ENCODE measurements at places on chromosomes 16 and 17. TPM values are rescaled to one million over a fixed set of nuclear protein-coding genes. Genes with fewer than 3 reads are reported as not detected.

The CHST6 gene
- polyA plus RNA-seq, result not detected

The WSCD1 gene
- not detected for polyA plus RNA-seq

DNA sequence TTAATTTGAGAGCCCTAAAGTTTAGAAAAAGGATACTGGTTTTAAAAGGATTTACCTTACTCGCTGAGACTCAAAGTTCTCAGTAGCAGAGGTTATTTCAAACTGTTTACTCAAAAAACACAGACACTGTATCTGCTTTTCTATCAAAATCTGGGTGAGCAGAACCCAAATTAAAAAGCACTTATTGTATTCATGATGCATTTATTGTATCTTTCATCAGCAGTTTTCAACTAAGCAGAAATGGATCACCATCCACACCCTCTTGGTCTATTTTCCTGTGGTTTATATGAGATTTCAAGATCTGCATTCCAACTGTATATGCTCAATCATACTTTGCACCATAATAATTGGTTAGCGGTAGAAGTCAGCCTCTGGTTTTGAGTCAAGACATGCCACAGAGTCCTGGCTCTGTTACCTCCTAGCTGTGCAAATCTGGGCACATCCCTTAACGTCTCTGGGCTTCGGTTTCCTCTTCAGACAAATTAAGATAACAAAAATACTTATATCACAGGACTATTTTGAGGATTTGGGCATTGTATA, 109.5 kb downstream of the ASIC2 start:
- no peak for DNase-seq
- H3K4me1 ChIP-seq, result no peaks in the 10 kb centered on the region
- H3K27me3 ChIP-seq, result peaks cover 24% of the 10 kb centered on the region
- H3K27ac ChIP-seq, result no peak overlapping the region

DNA sequence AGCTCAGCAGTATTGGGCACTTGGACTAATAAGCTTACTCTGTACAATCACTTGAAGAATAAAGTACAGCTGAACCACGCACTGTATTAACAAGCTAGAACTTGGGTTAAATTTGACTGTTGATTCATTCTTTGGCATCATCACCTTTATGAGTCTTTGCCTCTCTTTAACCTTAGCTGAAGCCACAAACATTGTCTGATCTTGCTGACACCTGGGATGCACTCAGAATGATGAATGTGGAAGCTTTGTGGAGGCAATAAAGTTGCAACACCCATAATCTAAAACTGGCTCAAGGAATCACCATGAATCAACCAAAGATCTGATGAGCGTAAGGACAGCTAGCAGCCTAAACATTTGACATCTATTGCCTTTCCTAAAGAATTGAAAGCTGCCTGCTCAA, 590.6 kb upstream of the SOX9 start:
- no peaks in the 10 kb centered on the region for H3K36me3 ChIP-seq
- H3K27ac ChIP-seq, result no peak overlapping the region
- no peak for DNase-seq
- H3K4me1 ChIP-seq, result no peaks in the 10 kb centered on the region
- H3K27me3 ChIP-seq, result no peaks in the 10 kb centered on the region

DNA sequence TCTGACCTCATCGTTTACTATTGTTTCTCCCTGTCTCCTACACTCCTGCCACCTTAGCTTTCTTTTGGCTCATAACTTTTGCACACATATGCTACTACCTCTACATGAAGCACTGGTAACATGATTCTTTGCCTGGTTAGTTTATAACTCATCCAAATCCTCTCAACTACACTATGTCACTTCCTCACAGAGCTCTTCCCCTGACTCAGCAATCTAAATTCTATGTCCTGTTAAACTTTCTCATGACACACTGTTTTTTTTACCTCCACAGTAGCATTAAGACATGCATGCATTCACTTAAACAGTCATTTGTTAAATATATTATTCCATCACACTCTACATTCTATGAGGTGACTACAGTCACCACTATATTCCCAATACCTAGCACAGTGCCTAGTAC, 19.7 kb downstream of the APPBP2 start:
- peaks cover 51% of the 10 kb centered on the region for H3K4me1 ChIP-seq
- no peak for DNase-seq
- no peak overlapping the region for H3K27ac ChIP-seq
- no peaks in the 10 kb centered on the region for H3K27me3 ChIP-seq
- no peaks in the 10 kb centered on the region for H3K36me3 ChIP-seq
- peak overlapping the region; percentile 1 for H3K4me3 ChIP-seq

The RAB11FIP4 gene
- polyA plus RNA-seq, result 17.5 TPM

The SLC7A5 gene
- polyA plus RNA-seq, result 3.2 TPM

The P2RX5 gene
- polyA plus RNA-seq, result 15.6 TPM

GRCh38 chr16:85735225-85735635, 15.7 kb downstream of the C16orf74 start:
- H3K27me3 ChIP-seq, result no peaks in the 10 kb centered on the region
- peaks cover 17% of the 10 kb centered on the region for H3K4me1 ChIP-seq
- H3K36me3 ChIP-seq, result no peaks in the 10 kb centered on the region
- peak overlapping the region; percentile 84 for H3K4me3 ChIP-seq
- H3K27ac ChIP-seq, result peak overlapping the region; percentile 94

- H3K36me3 ChIP-seq, result peaks cover 4% of the 10 kb centered on the region
- no peaks in the 10 kb centered on the region for H3K27me3 ChIP-seq
- DNase-seq, result no peak
- peak overlapping the region; percentile 81 for H3K27ac ChIP-seq
- peak overlapping the region; percentile 64 for H3K4me3 ChIP-seq
- peaks cover 45% of the 10 kb centered on the region for H3K4me1 ChIP-seq
Observed at GRCh38 chr16:87854907-87855683, 14.2 kb downstream of the SLC7A5 start.

DNA sequence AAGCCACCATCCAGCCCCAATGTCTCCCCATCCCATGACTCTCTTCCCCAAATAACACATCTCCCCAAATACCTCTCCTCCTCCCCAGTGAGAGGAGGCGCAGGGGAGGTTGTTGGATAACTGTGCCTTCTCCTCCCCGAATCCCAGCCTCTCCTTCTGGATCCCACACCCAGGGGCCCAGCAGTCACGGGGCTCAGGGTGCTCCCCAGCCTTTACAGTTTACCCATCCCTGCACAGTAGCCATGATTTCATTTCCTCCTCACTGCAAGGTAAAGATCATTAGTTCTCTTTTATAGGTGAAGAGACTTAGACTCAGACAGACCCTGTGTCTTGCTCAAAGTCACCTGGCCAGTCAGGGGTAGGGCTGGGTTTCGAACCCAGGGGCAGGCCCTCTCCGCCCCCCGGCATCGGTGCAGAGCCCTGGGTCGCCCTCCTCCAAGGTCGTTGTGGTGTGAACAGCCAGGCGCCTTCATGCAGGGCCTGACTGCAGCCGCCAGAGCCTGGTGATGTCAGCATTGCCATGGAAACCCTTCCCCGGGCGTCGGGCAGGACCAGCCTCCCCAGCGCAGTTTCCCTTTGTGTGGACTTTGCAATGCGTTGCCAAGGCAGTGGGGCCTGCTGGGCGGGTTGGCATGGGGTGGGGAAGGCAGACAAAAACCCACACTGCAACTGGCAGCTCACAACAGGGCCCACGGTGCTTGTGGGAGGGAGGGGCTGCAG, 53.3 kb upstream of the TOB1 start:
- DNase-seq, result peak; percentile 89
- peak overlapping the region; percentile 90 for H3K4me3 ChIP-seq
- peak overlapping the region; percentile 99 for H3K27ac ChIP-seq
- H3K4me1 ChIP-seq, result peaks cover 31% of the 10 kb centered on the region

The XAF1 gene
- polyA plus RNA-seq, result 19.7 TPM

- no peak overlapping the region for H3K27ac ChIP-seq
- no peak overlapping the region for H3K4me3 ChIP-seq
- DNase-seq, result no peak
- peaks cover 8% of the 10 kb centered on the region for H3K4me1 ChIP-seq
- H3K36me3 ChIP-seq, result no peaks in the 10 kb centered on the region
Observed at GRCh38 chr17:79944821-79945391, 90.8 kb downstream of the TBC1D16 start.

DNA sequence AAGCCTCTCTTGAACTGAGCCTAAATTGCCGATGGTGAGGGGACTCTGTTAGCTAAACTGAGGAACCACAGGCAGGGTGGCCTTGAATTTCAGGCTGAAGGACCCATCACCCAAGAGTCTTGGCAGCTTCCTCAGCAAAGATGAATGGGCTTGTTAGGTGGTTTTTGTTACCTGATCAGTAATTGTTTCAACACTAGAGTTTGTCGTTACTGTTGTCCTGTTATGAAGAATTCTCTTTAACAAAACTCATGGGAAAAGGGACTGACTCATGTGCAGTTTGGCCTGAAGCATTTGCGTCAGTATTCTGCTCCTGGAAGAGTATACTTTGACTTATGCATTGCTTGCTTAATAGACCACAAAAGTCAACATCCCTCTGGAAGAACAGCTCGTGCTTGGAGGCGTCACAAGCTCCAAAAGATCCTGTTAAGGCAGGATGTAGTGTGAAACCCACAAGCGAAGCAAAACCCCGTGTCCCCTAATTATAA, 206.0 kb downstream of the IRX3 start:
- H3K4me3 ChIP-seq, result no peak overlapping the region
- H3K4me1 ChIP-seq, result no peaks in the 10 kb centered on the region
- no peaks in the 10 kb centered on the region for H3K27me3 ChIP-seq
- DNase-seq, result no peak
- H3K36me3 ChIP-seq, result peaks cover 12% of the 10 kb centered on the region

- DNase-seq, result peak; percentile 50
- peaks cover 8% of the 10 kb centered on the region for H3K27me3 ChIP-seq
- peaks cover 7% of the 10 kb centered on the region for H3K4me1 ChIP-seq
- peak overlapping the region; percentile 62 for H3K4me3 ChIP-seq
- no peaks in the 10 kb centered on the region for H3K36me3 ChIP-seq
- peak overlapping the region; percentile 74 for H3K27ac ChIP-seq
Observed at GRCh38 chr17:7177191-7177953, 1.8 kb downstream of the ASGR1 start.

The WFDC1 gene
- not detected for polyA plus RNA-seq

DNA sequence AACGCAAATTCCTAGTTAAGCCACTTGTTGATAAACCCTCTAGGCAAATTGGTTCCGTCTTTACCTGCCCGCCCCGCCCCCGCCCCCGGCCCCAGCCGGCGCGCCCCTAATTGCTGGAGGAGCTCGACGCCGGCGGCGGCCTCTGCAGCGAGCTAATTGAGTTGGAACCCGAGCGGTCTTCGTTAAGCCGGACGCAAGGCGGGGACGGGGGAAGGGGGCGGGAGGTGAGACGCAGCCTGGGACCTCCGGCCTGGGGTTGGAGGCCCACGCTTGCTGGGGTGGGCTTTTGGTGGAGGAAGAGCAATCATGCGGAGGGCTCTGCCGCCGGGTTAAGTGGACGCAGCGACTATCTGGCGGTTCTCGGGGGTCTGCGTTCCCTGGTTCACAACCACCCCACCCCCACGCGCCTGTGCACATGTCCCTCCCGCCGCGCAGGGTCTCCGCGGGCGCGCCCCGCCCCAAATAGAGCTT, 12.7 kb upstream of the FOXF1 start:
- H3K4me1 ChIP-seq, result peaks cover 4% of the 10 kb centered on the region
- H3K27me3 ChIP-seq, result peaks cover 29% of the 10 kb centered on the region
- no peak overlapping the region for H3K27ac ChIP-seq
- no peaks in the 10 kb centered on the region for H3K36me3 ChIP-seq

DNA sequence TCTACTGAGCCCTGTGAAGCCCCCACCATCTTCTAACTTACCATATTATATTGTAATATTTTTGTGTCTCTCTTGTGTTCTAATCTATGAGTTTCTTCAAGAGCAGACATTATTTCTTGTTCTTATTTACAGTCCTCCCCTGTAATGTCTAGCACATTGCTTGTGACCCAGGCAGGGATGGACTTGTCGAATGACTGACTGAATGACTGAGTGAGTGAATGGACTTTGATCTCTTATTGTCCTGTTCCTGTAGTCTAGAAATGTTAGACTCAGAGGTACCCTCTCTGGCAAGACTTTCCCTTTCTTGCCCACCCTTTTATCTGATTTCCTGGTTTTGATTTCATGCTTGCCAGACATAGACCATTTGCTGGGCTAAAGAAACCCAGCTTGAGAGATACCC, 35.0 kb upstream of the MED13 start:
- H3K4me1 ChIP-seq, result peaks cover 6% of the 10 kb centered on the region
- no peak overlapping the region for H3K4me3 ChIP-seq
- no peak for DNase-seq
- H3K27ac ChIP-seq, result no peak overlapping the region

DNA sequence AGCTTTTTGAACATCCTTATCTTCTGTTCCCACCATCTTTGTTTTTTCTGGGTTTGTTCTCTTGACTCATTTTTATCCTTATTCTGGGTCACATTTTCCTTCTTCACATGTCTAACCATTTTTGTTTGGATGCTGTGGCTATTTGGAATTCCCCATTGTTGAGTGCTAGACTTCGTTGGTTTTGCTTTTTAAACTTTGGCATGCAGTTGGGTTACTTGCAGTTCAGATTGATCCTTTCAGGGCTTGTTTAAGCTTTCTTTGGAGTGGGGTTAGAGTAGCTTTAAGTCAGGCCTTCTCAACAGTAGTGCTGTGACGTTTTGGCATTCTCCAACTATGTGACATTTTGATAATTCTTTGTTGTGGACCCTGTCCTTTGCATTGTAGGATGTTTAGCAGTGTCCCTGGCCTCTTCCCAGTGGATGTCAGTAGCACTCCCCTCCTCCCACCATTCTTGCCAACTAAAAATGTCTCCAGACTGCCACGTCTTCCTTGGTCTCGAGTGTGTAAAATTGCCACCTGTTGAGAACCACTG, 21.1 kb downstream of the PRMT7 start:
- H3K4me1 ChIP-seq, result peaks cover 21% of the 10 kb centered on the region
- no peaks in the 10 kb centered on the region for H3K27me3 ChIP-seq
- H3K27ac ChIP-seq, result no peak overlapping the region
- H3K36me3 ChIP-seq, result peaks cover 72% of the 10 kb centered on the region
- H3K4me3 ChIP-seq, result no peak overlapping the region

The PPY gene
- not detected for polyA plus RNA-seq

DNA sequence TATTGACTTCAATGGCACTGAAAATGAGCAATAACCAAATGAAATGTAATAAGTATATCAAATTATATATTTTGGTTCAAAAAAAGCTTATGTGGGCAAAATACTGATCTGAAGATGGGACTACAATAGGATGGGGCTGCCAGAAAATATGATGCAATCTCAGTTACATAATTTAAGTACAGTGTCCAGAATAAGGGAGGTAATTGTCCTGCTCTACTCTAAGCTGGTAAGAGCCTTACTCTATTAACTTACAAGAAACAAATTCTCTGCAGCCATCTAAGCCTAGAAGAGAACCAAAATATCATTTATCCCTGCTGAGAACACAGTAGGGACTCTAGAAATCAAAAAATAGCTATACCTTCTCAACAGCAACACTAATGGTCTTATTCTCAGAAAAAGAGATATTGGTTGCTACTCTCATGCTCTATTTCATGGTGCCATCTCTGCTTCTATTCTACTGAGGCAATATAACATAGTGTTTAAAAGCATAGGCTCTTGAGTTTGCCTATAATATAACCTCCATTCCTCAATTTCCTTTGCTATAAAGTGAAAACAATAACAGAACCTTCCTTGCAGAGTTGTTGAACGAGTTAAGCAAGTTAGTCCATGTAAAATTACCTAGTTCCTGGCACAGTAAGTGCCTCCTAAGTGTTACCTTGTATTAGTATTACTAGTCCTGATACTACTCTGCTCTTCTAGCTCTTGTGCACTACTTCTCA, 19.9 kb downstream of the NQO1 start:
- no peaks in the 10 kb centered on the region for H3K36me3 ChIP-seq
- no peak for DNase-seq
- H3K4me1 ChIP-seq, result peaks cover 3% of the 10 kb centered on the region
- H3K27me3 ChIP-seq, result no peaks in the 10 kb centered on the region
- H3K4me3 ChIP-seq, result no peak overlapping the region

GRCh38 chr17:66730461-66730923, 104.4 kb upstream of the CACNG5 start:
- no peak overlapping the region for H3K4me3 ChIP-seq
- DNase-seq, result no peak
- H3K27me3 ChIP-seq, result no peaks in the 10 kb centered on the region
- peaks cover 57% of the 10 kb centered on the region for H3K36me3 ChIP-seq
- H3K27ac ChIP-seq, result no peak overlapping the region
- H3K4me1 ChIP-seq, result peaks cover 13% of the 10 kb centered on the region

The SLC38A8 gene
- polyA plus RNA-seq, result not detected

All from naive thymus-derived CD8-positive, alpha-beta T cell (primary cell).